HEK293T (cell line): ENCODE measurements at places on chromosomes 13 and 19.
A peak's percentile ranks its signal among the peaks of the same experiment; 100 is the strongest.

DNA sequence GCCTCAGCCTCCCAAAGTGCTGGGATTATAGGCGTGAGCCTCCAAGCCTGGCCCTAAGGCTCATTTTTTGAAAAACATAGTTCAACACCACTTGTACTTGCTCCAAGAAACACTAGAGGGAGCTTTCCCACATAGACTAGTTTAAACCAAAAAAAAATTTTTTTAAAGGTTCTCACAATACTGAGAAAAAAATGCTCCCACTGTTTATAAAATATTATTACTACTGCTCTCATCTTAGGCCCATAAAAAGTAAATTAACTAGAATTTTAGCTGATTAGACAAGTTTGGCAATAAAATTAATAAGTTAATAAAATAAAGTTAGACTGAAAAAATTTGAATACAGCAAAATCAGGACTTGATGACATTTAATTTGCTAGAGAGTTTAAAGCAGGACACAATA lies 109.5 kb downstream of the TBC1D4 start:
- peak; percentile 68 for DNase-seq

DNA sequence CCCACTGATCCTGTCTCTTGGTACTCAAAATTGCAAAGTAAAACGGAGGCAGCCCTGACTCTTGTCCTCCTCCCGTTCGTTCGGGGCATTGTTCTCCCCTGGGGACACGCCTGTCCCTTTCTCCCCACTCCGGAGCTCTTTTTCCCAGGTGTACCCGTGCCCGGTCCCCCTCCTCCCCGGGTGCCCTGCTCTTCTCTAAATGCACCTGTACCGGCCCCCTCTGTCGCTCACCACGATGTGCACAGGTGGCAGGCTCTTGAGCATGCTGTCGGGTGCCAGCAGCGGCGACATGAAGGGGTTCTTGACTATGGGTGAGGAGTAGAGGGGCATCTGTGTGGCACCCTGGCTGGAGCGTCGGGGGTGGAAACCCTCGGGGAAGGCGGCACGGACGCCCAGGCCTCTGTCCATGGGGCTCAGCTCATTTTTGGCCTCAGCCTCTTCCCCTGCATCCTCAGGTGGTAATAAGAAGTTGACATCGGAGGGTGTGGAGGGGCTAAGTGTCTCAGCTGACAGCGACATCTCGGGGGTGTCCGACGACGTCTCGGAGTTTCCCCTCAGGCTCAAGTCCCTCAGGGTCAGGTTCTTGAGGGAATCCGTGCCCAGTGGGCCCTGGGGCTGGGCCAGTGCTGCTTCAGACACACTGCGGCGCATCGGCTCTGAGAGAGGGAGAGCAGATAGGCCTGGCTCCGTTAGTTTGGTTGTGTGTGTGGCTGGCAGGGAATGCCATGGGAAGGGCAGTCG lies 12.4 kb upstream of the CNFN start:
- DNase-seq = no peak

- DNase-seq = no peak
Measured at GRCh38 chr13:40488869-40489391, 177.5 kb downstream of the FOXO1 start.

DNA sequence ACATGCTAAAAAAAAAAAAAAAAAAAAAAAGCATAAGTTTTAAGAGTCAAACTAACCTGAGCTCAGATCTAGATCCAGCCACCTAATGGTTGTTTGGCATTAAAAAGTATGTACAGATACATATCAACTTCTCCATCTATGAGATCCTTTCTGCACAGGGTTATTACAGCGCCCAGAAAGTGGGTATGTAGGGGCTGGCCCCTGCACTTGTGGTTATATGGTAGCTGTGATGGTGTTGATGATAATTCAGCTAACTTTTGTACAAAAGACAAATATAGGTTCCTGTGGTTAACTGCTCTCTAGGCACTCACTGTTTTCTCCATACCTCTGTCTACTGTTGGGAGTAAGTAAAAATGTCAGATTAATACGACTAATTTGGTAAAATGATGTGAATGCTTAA lies 81.7 kb downstream of the TNFRSF19 start:
- DNase-seq = no peak

GRCh38 chr13:70042193-70042592 lies 65.4 kb upstream of the ATXN8OS start:
- DNase-seq = no peak

GRCh38 chr19:1455336-1456120 lies 5.6 kb downstream of the APC2 start:
- peak; percentile 96 for DNase-seq

DNA sequence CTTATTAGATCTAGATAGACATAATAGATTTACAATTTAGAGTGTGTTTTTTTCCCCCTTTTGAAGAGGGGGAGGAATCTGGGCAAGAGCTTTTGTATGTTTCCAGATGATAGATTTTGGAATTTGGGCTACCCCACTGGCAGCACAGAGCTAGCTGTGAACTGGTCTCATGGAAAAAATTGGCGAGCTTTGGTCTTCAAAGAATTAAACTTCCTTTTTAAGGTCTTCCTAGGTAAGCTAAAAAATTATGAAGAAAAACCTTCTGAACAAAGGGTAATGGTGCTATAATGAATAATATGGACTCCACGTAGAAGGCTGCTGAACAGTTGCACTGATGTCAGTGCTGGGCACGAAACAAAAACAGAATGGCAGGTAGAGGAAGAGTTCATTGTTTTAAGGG lies 109.3 kb downstream of the ZIC5 start:
- no peak for DNase-seq

GRCh38 chr13:72908416-72908815 lies 126.5 kb downstream of the PIBF1 start:
- DNase-seq = no peak

- DNase-seq = no peak
Measured at GRCh38 chr13:98685146-98685545, 67.3 kb downstream of the SLC15A1 start.

DNA sequence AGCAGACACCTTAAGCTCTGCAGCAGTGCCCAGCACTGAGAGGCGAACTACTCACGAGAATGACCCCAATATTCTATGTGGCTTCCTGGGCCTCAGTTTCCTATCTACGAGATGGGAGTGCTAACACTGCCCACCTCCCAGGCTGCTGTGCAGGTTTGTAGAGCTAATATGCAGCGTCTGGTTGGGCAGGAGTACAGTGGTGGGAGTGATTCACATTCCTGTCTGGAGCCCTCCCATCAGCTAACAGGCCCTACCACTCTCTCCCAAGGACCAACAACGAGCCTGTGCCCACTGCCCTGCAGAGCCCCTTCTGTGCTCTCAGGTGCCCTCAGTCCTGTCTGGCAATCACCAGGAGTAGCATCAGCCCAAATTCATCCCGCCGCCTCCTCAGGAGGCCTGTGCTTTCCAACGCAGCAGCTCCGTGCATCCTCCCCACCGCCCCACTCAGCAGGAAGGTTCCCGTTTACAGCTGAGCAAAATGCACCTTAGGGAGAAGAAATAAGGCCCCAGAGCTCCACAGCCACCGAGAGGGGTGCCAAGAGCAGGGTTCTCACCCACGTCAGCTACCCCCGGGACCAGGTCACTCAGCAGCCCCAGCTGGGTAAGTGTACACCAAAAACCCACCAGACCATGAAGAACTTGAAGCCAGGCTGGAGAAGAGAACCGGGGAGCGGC lies 6.6 kb downstream of the AKT2 start:
- no peak for DNase-seq

DNA sequence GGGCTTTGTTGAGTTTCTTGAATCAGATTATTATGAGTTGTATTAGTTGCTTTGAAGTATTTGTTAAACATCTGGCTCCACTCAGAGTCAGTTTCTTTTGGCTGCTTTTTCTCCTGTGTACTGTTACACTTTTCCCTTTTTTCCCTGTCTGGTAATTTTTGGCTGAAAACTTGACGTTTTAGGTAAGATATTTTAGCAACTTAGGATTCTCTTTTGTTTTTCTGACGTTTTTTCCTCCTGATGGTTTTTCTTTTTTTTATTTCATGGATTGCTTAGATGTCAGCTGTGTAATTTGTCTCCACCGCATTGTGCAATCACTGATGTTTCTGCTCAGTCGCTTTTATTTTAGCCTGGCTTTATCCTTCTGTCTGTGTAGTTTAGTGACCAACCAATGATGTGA lies 20.7 kb downstream of the RFC3 start:
- no peak for DNase-seq
